Activated naive CD8-positive, alpha-beta T cell treated with anti-CD3 and anti-CD28 coated beads for 36 hours (primary cell): ENCODE measurements at places on chromosomes 4 and X. TPM values are rescaled to one million over a fixed set of nuclear protein-coding genes. Genes with fewer than 3 reads are reported as not detected.

The H2BW1 gene
- total RNA-seq = not detected

The TLR2 gene
- 1.1 TPM for total RNA-seq

- no peak for DNase-seq
Measured at GRCh38 chr4:8083086-8083825, 75.4 kb downstream of the ABLIM2 start.

DNA sequence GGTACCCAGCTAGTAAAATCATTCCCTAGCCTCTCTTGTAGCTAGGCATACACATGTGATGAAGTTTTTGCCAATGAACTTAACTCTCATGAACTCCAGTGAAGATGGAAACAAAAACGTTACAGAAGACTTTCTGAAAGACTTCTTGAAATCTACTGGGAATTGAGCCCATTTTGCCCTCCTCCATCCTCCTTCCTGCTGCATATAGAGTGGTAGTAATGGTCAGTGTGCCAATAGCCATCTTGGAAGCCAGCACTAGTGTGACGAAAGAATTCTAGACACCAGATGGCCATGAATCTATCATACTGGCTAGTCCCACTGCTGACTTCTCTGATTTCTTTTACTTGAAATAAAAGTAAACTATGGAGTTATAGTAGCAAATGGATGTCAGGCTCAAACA lies 30.9 kb upstream of the PPA2 start:
- DNase-seq = no peak

GRCh38 chr4:147794787-147795413 lies 63.0 kb downstream of the ARHGAP10 start:
- DNase-seq = no peak
